ENCODE measurements at places on chromosomes 5 and 9.

DNA sequence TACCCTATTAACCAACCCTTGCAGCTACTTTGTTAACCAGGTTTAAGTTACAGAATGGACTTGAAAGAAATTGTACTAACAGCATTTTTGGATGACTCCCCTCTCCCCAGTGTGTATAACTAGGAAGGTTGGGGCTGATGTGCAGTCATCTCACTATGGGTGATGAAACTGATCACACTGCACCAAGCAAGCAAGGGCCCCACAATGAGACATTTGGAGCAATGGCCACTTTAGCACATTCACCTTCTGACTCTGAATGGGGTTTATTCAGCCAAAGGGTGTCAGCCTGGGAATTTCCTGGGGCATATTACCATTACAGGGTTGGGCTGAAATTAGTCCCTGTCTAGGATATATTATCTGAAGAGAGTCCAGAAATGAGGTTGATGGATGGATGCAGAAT lies 18.7 kb upstream of the CYFIP2 start:
- DNase-seq, result no peak

DNA sequence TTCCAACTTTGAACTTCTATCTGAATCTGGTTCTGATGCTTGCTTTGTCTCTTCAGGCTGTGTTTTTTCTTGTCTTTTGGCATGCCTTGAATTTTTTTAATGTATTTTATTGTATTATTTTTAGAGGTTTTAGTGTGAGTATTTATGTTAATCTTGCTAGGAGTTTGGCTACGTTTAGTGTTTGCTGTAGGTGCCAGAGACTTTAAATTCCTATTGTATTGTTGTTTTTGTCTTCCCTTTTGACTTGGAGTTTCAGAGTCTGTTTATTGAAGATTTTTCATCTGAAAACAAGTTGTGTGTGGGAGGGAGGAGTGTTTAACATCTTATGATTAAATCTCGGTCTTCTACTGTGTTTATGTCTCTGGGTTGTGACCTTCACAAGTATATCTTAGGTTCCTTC lies 956.8 kb downstream of the TLE1 start:
- DNase-seq, result no peak

GRCh38 chr9:124660341-124660801 lies 110.7 kb downstream of the NR6A1 start:
- peak; percentile 14 for DNase-seq

DNA sequence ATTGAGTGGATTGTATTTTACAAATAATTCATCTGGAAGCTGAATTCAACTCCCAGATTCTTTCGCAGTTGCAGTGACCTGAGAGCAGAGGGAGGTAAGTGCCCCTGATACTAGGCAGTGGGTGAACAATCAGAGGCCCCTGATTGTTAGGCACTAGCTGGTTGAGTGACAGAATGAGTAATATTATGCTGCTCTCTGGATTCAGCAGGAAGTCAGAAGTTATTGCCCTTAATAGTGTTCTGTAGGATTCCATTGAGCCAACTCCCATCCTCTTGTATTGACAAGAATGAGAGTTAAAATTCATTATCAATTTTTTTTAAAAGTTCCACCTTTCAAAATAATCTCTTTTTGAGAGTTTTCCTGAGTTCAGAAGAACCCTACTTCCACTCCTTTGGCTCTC lies 301.2 kb downstream of the DTWD2 start:
- DNase-seq, result no peak

DNA sequence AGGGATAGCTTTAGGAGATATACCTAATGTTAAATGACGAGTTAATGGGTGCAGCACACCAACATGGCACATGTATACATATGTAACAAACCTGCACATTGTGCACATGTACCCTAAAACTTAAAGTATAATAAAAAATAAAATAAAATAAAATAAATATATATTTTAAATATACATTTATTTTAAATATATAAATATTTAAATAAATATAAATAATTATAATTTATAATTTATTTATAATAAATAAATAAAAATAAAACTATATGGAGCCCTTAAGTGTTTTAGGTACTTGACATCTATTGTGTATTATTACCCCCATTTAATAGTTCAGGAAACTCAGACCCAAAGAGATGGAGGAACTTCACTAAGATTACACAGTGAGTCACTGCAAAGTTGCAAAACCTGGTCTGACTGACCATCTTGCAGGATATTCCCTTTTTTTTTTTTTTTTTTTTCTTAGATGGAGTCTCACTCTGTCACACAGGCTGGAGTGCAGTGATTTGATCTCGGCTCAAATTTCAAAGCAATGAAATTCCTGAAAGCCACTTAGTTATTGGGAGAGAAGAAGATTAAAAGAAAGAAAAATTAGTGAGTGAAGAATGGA lies 5.8 kb upstream of the C5orf52 start:
- peak; percentile 90 for DNase-seq

DNA sequence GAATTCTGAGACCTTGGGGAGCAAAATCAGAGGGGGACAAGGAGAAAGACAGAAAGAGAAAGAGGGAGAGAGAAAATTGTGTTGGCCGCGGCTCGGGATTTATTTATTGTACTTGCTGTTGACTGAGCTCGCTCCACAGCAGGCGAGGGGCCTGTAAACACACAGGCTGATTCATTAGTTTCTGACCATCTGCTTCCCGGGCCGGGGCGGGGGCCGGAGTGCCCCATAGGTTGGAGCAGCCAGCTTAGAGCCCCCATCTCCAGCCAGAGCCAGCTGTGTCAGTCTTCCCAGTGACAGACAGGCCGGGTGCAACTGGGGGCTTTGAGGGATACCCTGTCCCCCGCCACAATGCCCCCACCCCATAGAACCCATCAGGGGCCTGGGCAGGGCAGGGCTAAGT lies 30.9 kb downstream of the NTNG2 start:
- no peak for DNase-seq

DNA sequence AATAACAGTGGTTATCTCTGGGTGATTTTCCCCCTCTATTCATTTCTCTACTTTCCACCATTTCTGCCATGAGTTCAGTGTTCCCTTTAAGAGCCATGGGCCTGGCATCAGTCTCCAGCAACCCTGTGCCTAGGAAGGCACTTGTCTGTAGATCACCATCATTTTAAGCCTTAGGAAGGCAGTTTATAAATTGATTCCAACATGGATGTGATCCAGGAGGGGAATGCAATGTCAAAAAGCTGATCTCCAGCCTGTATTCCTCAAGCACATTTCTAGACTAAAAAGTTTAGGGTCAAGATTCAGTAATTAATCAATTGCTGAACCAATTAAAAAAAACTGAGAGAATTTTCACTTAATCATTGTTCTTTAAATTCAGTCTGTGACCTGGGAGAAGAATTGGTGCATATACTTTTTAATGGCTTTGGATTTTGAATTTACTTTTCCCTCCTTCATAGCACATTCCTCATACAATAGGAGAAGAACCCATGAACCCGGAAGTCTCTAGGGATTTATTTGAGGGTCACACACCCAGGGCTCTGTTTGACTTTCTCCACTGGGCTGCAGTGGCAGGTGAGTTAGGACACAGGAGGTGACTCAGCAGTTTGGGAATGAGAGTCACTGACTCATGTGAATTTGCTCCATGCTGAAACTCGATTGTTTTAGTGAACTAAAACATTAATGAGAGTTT lies 6.1 kb upstream of the ERMP1 start:
- no peak for DNase-seq

GRCh38 chr5:154221371-154221896 lies 30.9 kb downstream of the GALNT10 start:
- DNase-seq, result peak; percentile 43

DNA sequence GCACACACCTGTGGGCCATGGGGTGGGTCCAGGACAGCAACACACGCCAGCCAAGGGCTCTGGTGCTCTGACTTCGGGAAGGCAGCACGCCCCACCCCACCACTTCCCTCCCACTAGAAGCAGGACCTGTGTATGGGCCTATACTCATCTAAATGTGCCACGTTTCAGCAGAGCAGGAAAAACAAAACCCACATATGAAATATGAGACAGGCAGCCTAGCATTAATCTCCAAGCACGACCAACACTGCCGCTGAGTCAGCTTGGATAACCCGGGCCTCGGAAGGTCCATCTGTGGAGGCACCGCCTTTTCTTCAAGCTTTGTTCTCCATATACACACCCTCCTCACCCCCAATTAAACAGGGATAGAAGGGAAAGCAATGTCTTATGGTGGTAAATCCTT lies 203.1 kb downstream of the ROR2 start:
- DNase-seq, result no peak

DNA sequence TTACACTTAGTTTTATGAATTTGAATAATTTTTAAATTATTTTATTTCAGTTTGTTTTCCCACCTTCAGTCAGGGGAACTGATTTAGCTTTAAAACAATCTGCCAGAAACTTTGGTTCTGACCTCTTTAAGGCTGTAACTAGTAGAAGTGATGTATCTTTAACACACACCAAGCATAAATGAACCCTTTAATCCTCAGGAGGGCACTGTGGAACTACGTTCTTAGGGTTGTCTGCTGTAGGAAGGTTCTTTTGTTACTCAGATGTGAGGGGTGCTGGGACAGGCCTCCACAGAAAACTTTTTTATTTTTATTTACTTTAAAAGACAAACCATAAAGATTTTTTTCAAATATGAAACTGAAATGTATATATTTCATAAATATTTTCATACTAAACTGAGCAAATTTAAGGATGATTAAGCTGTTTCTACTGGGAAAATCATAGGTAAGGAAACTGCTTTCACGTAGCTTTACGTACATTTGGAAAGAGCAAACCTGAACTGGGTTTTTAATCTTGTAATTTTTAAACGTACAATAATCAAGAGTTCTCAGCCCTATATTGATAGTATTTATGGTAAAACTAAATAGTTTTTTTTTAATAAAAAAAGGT lies 5.3 kb downstream of the KLF4 start:
- DNase-seq, result peak; percentile 77

- DNase-seq, result no peak
Measured at GRCh38 chr9:79220666-79221065, 351.1 kb upstream of the TLE4 start.

- no peak for DNase-seq
Measured at GRCh38 chr9:76135902-76136301, 245.4 kb downstream of the PCSK5 start.

- DNase-seq, result no peak
Measured at GRCh38 chr9:104826079-104826775, 62.3 kb downstream of the NIPSNAP3B start.

GRCh38 chr9:121021301-121021700 lies 28.8 kb downstream of the C5 start:
- DNase-seq, result no peak

DNA sequence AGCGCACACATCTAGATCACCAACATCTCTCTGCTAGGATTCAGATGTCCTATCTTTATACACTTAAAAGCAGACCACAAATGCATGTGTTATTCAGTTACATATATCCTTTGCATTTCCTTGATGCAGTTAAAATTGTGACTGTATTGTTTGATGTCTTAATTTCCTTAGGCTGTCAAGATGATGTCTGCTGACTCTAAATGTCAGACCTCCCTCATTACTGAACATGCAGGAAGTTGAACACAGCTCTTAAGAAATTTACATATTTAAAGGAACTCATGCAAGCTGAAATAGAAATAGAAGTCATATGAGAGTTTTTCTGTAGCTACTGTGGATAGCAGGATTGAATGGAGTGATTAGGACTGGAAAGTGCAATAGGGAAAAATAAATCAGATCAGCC lies 336.5 kb upstream of the SEMA6A start:
- DNase-seq, result no peak

GRCh38 chr9:107465467-107466451 lies 23.8 kb downstream of the KLF4 start:
- DNase-seq, result peak; percentile 80

DNA sequence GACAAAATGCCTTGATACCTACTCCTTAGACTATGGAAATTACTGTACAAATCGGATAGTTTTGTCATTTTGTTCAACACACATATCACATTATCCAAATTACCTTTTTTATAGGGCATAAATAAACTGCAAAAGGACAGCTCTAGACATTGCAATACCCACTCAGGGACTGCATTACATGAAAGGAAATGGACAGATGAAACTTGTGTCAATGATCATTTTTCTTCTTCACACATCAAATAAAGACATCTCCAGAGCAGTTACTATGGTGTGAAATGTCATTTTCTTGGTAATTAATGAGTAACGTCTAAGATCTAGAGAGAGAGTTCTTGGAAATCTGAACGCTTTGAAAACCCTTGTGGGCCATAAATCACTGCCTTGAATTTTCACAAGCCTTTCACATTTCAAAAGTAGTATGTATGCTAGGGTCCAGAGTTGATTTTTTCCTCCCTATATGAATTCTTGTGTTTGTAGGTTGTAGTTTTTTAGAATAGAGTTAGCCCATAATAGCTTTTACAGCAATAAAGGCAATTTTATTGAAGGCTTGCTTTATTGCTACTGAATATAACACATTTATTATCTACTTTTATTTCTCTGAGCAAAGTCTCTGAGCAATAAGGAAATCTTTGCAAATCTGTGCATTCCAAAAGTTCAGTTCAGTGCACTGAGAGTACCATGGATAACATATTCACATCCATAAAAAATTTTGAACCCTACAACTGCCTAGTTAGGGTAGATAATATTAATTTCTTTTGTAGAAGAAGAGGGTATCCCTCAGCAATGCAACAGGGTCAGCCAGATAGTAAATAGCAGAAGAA lies 358.0 kb upstream of the PCSK5 start:
- no peak for DNase-seq

- DNase-seq, result no peak
Measured at GRCh38 chr9:91817493-91818224, 132.4 kb downstream of the ROR2 start.

DNA sequence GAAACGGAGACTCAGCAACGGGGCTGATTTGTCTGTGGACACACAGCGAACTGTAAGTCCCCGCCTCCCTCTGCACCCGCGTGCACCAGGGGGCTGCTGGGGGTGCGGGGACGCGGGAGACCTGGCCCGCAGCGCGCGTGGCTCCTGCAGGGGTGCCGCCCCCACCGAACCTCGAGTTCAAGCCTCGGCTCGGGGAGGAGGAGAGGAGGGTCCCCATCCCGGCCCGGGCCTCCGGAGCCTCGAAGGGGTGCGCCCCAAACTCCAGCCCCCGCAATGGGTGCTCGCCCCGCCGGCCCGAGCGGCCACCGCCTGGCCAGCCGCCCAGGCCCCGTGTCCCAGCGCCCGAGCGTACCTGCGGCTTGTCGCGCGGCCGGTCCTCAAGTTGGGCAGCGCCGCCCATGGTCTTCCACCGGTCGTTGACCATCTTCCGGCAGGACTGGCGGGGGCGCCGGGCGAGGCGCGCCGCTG lies 829 bp downstream of the FIBCD1 start:
- no peak for DNase-seq

- no peak for DNase-seq
Measured at GRCh38 chr5:132853323-132853722, 12.9 kb downstream of the GDF9 start.

DNA sequence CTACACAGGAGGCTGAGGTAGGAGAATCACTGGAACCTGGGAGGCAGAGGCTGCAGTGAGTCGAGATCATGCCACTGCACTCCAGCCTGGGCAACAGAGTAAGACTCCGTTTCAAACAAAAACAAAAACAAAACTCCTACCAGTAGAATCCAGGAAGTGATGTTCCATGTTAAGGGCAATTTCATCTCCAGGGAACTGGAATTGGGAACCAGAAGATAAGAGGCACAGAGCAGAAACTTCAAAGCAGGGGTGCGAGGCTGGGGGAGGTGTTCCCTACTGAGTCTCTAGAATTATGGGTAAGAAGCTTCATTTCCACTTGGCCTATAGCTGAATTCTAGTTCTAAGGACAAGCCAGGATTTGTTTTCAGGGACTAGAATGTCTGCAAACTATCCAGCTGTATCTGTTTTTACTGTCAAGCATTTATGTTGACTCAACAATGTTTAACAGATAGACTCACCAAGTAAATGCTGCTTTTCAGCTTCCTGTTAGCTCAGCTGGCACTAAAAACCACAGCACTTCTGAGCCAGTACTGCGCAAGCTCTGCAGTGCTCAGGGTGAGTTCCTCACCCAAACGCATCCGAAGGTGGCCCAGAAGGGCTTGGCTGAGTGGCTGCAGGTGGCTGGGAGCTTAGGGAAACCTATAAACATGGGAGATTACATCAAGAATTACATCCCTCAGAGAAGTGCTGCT lies 320.1 kb downstream of the MTRR start:
- DNase-seq, result no peak

All from suppressor macrophage treated with lipopolysaccharide for 4 hours (primary cell).